ENCODE measurements at places on chromosomes 4 and X. TPM values are rescaled to one million over a fixed set of nuclear protein-coding genes. Genes with fewer than 3 reads are reported as not detected.

Gene NUP62CL
- 2.5 TPM for total RNA-seq

Gene CXCL3
- not detected for total RNA-seq

Gene PAGE2B
- 0.55 TPM for total RNA-seq

Gene UBE2A
- 67.9 TPM for total RNA-seq

Gene TEX13B
- total RNA-seq = not detected

Gene SLC25A14
- total RNA-seq = 11.0 TPM

Gene ITGB1BP2
- 6.2 TPM for total RNA-seq

Gene VCX3A
- total RNA-seq = not detected

GRCh38 chr4:137209240-137209639 is 323.1 kb downstream of the PCDH18 start:
- no peak for DNase-seq
- no peaks in the 10 kb centered on the region for H3K36me3 ChIP-seq
- H3K4me3 ChIP-seq = no peak overlapping the region
- no peak overlapping the region for H3K27ac ChIP-seq
- no peaks in the 10 kb centered on the region for H3K27me3 ChIP-seq
- H3K4me1 ChIP-seq = no peaks in the 10 kb centered on the region

DNA sequence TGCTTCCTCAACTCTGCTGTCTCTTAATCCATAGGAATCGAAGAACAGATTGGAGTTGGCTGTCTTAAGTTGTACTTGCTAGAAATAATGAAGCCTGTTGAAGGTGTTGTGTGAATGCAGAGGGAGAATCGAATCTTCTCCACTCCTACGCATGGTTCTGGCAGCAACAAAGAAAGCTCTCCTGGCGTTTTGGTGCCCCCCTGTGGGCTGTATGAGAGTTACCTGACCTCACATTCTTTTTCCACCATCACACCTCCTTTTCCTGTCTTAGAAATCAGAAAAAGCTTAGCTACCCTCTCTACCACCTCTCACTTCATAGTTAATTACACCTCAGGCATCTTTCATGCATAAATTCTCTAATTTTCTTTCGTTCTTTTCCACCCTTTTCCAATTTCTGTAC is 16.3 kb downstream of the KLF8 start:
- DNase-seq = peak; percentile 76
- no peak overlapping the region for H3K27ac ChIP-seq
- H3K36me3 ChIP-seq = no peaks in the 10 kb centered on the region
- H3K27me3 ChIP-seq = no peaks in the 10 kb centered on the region

- no peak for DNase-seq
- H3K27ac ChIP-seq = no peak overlapping the region
- H3K4me3 ChIP-seq = no peak overlapping the region
- H3K4me1 ChIP-seq = no peaks in the 10 kb centered on the region
Observed at GRCh38 chr4:124037236-124037635, 640.6 kb downstream of the SPRY1 start.

GRCh38 chr4:61473306-61473705 is 273.2 kb downstream of the ADGRL3 start:
- no peaks in the 10 kb centered on the region for H3K36me3 ChIP-seq
- DNase-seq = no peak
- no peak overlapping the region for H3K4me3 ChIP-seq

DNA sequence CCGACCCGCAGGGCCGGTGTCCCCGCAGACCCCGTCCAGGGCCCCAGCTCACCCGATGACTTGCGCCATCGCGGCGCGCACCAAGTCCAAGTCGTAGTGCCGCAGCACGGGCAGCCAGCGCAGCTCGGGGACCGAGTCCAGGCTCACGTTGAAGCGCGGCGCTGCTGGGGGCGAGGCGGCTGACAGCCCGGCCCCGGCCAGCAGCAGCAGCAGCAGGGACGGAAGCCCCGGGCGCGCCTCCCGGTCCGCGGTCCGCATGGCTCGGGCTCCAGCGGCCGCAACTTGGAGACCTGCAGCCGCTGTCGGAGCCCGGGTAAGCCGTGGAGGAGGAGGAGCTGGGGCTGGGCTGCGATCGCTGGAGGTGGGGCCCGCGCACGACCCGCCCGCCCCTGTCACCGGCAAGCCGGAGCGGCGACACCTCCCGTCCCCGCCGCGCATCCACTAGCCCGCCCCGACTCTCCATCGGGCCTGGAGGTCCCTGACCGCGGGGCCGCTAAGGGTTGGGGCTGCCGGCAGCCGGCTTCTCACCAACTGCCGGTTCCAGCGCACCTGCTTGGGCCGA is at the start of gene NAAA:
NAAA (minus strand) TSS at position 322 of the 562 bp plus-strand sequence; CDS start at position 258, 64 bp downstream.
- peak within 1 kb of the TSS; percentile 97 for H3K4me3 ChIP-seq
- peak within 1 kb of the TSS; percentile 97 for H3K27ac ChIP-seq
- H3K4me1 ChIP-seq = peaks cover 7% of the 10 kb centered on the region
- peak; percentile 87 for DNase-seq
- peaks cover 17% of the 10 kb centered on the region for H3K36me3 ChIP-seq

GRCh38 chrX:39630344-39630743 is 467.4 kb downstream of the BCOR start:
- no peak overlapping the region for H3K4me3 ChIP-seq
- peaks cover 28% of the 10 kb centered on the region for H3K4me1 ChIP-seq
- no peaks in the 10 kb centered on the region for H3K27me3 ChIP-seq
- H3K36me3 ChIP-seq = no peaks in the 10 kb centered on the region

- no peaks in the 10 kb centered on the region for H3K4me1 ChIP-seq
- no peaks in the 10 kb centered on the region for H3K27me3 ChIP-seq
- no peak overlapping the region for H3K27ac ChIP-seq
- H3K4me3 ChIP-seq = no peak overlapping the region
- H3K36me3 ChIP-seq = no peaks in the 10 kb centered on the region
- DNase-seq = no peak
Observed at GRCh38 chr4:30443289-30443688, 276.9 kb upstream of the PCDH7 start.

GRCh38 chr4:74316397-74316796 is 8.1 kb downstream of the EPGN start:
- no peak overlapping the region for H3K4me3 ChIP-seq
- DNase-seq = no peak
- no peaks in the 10 kb centered on the region for H3K27me3 ChIP-seq
- H3K36me3 ChIP-seq = no peaks in the 10 kb centered on the region

DNA sequence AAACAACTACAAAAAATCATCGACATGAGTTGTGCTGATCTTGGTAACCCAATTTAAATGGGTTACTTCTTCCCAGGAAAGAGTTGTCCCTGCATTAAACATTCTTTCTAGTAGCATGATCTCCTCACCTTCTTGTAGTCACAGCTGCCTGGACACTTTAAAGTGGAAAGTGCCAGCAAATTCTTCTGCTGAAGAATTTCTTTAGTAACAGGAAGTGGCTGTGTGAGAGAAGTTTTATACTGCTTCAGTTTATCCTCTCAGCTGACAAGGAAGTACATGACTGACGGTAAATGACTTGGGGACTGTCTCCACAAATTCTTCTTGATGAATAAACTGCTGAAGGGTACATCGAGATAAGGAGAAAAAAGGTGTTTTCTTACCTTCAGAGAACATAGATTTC is 18.2 kb upstream of the TNIP3 start:
- peak; percentile 20 for DNase-seq
- H3K27ac ChIP-seq = peak overlapping the region; percentile 93
- H3K27me3 ChIP-seq = no peaks in the 10 kb centered on the region
- H3K4me1 ChIP-seq = peaks cover 70% of the 10 kb centered on the region
- H3K36me3 ChIP-seq = peaks cover 21% of the 10 kb centered on the region

DNA sequence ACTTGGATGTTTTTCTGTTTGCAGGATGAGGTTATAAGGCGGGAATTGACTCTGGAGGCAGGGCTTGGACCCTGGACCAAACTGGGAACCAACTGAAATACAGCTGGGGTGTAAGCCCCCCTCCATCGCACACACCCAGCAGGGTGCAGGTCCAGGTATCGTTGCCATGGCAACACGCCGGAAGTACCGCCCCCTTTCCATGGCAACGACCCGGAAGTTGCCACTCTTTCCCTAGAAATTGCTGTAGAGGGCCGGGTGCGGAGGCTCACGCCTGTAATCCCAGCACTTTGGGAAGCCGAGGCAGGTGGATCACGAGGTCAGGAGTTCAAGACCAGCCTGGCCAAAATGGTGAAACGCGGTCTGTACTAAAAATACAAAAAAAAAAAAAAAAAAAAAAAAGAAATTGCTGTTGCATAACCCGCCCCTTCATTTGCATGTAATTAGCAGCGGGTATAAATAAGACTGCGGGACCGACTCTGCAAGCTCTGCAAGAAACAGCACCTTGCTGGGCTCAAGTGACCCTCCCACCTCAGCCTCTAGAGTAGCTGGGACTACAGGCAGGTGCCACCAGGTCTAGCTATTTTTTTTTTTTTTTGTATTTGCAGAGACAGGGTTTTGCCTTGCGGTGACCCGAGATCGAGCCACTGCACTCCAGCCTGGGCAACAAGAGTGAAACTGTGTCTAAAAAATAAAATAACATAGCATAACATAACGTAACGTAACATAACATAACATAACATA is 139.6 kb downstream of the CRLF2 start:
- H3K27ac ChIP-seq = no peak overlapping the region
- no peak overlapping the region for H3K4me3 ChIP-seq
- peaks cover 4% of the 10 kb centered on the region for H3K27me3 ChIP-seq
- peak; percentile 8 for DNase-seq
- peaks cover 2% of the 10 kb centered on the region for H3K36me3 ChIP-seq
- peaks cover 5% of the 10 kb centered on the region for H3K4me1 ChIP-seq

GRCh38 chr4:167890226-167890625 is 202.1 kb upstream of the ANXA10 start:
- no peak overlapping the region for H3K27ac ChIP-seq
- no peaks in the 10 kb centered on the region for H3K4me1 ChIP-seq
- H3K4me3 ChIP-seq = no peak overlapping the region
- DNase-seq = no peak
- no peaks in the 10 kb centered on the region for H3K27me3 ChIP-seq

Data from activated CD4-positive, alpha-beta T cell treated with anti-CD3 and anti-CD28 coated beads for 36 hours (primary cell).